ENCODE measurements at places on chromosomes 11 and 22.

DNA sequence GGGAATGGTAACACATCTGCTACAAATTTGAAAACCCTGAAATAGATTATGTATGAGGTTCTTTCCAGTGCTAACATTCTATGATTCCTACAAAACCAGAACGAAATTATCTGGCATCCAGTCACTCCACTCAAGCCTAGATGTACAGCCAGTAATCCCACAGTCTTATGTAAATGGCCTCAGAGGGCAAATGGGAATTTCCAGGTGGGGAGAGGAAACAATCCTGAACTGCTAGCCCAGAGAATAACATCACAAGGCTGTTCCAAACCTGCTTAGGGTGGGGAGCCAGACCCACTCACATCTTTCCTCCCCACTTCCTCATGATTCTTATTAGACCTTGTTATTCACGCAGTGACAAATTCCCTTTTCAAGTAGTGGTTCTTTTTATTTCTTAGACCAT, 3.5 kb downstream of the FIBIN start:
- no peak for DNase-seq

DNA sequence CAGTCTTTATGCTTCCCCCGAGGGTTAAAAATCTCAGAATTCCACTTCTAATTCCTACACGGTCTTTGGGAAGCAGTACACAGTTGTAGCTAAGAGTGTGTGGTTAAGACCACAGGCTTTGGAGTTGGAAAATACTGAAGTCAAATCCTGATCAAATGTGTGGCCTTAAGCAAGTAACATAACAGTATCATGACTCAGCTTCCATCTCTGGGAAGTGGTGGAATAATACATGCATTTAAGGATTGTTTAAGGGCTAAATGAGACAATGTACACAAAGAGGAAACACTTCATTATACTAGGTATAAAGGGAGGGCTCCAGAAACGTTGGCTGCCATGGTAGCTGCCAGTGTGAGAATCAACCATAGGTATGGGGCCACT, 71.5 kb downstream of the FAT3 start:
- no peak for DNase-seq

DNA sequence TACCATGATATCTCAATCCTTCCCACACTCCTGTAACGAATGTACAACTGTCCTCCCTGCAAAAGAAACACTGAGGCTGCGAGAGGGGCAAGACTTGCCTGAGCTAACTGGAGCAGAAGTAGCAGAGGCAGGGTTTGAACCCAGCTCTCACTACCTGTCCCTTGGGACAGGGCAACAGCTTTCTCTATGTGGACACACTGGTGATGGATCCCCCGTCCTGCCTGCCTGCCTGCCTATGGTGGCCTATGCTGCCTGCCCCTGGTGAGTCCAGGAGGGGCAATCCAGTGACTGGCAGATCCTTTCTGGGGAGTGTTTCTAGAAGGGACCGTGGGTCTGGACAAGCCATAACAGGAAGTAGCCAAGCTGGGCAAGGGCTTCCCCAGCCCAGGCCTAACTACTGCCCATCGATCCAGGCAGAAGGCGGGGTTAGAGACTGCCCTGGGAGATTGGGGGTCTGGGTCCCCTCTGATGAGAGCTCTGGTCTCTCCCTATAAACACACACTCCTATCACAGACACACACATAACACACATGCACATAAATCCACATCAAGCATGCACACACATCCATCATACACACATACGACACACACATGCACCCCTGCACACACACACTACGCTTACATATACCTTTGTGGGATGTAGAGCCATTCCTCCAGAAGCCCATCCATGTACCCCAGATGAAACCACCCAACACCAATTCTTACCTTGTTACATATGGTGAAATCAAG, 1.1 kb upstream of the EMID1 start:
- DNase-seq = no peak

- DNase-seq = peak; percentile 47
Measured at GRCh38 chr11:66388780-66389386, 17.3 kb upstream of the SLC29A2 start.

GRCh38 chr22:30000566-30000965, 79.7 kb upstream of the HORMAD2 start:
- DNase-seq = peak; percentile 5

DNA sequence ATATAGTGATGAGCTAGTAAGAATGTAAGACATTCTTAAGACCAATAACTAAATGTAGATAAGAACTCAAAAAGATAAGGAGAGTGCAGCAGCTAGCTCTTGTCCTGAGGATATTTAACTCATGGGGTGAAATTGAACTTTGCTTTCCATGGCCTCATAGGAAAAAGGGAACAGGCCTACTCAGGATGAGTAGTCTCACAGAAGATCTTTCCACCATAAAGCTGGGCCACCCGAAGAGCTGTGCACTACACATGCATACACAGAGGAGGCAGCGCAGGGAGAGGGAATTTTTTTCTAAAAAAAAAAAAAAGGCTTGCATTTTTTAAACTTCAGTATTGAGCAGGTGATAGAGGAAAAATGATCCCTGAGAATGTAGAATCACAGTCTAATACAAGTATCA, 59.9 kb upstream of the CFAP300 start:
- DNase-seq = no peak

GRCh38 chr11:76654298-76654851, 16.2 kb downstream of the LRRC32 start:
- DNase-seq = no peak

DNA sequence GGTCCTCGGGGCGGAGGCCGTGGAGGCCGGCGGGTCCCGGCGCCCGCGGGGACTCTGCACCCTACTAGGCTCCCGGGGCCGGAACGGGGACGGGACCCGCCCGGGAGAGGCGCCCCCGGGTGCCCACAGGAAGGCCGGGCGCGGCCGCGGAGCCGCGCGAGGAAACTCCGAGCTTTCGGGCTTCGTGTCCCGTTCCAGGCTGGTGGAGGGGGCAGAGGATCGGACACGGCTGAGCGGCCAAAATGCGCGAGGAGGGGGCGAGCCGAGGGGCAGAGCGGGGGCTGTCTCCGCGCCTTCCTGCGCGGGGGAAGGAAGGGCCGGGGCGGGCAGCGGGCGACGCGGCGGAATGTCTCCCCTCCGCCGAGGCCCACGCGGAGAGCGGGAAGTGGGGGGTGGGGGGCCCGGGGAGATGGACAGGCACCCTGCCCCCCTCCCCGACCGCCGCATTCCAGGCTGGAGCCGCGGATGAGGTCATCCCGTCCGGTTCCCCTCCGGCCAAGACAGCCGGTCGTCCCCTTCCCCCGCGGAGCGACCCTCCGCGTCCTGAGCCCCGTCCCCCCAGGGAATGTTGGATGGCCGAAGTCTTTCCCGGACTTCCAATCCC, 430 bp downstream of the CDC42EP1 start:
- DNase-seq = no peak

- DNase-seq = no peak
Measured at GRCh38 chr22:47333625-47334024, 571.2 kb downstream of the TBC1D22A start.

DNA sequence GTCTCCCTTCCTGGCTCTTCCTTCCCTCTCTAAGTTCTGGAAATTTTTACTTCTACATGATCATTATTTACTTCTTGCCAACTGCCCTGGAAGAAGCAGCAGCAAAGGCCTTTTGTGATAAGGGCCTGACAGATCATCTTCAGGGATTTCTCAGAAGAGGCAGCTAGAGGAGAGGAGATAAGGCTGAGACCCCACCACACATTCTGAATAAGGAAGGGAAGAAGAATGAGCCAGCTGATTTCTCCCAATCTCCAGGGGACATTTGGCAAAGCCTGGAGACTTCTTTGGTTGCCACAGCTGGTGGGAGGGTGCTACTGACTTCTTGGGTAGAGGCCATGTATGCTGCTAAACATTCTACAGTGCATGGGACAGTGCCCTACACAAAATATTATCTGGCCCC, 122.4 kb upstream of the OR9Q1 start:
- DNase-seq = no peak

DNA sequence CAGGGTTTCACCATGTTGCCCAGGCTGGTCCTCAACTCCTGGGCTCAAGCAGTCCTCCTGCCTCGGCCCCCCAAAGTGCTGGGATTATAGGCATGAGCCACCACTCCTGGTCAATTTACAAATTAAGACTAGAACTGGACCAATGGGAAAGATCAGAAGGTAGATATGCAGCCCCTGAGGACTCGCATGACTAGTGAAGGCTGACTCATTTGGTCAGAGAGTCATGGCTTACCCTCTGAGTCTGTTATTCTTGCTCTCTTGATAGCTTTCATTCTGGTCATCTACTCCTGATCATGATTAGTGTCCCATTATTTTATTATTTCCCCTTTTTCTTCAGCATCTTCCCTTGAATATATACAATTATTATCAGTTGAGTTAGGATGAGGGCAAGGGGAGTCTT, 2.7 kb upstream of the LDHAL6A start:
- no peak for DNase-seq

GRCh38 chr22:38754751-38755154, 1.0 kb downstream of the SUN2 start:
- no peak for DNase-seq

GRCh38 chr11:79287952-79288351, 152.9 kb downstream of the TENM4 start:
- DNase-seq = no peak

DNA sequence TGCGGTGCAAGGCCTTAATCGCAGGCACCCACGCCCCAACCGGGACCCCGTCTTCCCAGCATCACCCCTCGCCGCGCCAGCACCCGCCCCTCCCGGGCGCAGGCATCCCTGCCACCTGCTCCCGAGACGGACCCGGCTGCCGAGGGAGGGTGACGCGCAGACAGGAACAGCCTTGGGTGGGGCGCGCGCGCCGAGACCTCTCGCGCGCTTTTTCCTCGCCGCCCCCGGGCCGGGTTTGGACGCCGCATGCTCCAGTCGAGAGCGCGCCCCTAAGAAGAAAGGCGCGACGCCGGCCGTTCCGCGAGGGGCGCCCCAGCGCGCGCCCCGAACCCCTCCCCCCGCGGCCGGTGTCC, 504 bp downstream of the CFL1 start:
- no peak for DNase-seq

- no peak for DNase-seq
Measured at GRCh38 chr11:78228467-78228866, 39.7 kb downstream of the USP35 start.

GRCh38 chr11:5737670-5738392, 1.6 kb downstream of the OR56B1 start:
- no peak for DNase-seq

DNA sequence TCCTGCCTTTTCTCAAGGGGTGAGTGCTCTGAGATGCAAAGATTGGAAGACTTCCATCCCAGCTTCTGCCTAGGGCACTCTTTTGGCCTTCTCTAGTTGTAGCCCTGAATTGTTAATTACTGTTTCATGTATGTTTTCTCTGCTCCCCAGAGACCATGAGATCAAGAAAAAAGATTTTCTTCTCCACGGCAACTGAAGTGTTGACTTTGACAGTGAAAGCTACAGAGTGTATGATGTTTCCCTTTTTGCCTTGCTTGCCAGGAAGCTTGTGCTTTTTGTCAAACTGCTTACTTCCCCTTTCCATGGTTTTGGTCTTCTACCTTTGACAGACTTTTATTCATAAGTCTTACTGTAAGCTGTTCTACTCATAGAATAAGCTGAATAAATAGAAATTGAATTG, 23.3 kb upstream of the EIF3D start:
- no peak for DNase-seq

DNA sequence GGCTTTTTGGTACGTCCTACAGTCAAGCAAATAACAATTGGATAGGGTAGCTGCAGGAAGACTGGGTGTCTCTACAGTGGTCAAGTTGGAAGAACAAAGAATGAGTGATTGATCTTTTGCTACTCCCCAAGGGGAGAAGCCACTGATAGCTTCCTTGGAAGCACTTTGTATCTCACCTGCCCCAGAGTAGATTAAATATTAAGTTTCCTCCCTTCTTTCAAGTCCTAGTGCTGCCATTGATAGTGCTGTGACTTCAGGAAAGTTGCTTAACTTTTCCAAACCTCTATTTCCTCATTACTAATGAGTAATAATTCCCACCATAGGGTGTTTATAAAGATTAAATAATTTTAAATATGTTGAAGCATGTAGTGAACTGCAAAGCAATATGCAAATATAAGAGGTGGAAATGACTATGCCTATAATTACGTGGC, 35.6 kb upstream of the EHF start:
- DNase-seq = no peak

GRCh38 chr11:64469288-64469687, 110.3 kb downstream of the RPS6KA4 start:
- no peak for DNase-seq

DNA sequence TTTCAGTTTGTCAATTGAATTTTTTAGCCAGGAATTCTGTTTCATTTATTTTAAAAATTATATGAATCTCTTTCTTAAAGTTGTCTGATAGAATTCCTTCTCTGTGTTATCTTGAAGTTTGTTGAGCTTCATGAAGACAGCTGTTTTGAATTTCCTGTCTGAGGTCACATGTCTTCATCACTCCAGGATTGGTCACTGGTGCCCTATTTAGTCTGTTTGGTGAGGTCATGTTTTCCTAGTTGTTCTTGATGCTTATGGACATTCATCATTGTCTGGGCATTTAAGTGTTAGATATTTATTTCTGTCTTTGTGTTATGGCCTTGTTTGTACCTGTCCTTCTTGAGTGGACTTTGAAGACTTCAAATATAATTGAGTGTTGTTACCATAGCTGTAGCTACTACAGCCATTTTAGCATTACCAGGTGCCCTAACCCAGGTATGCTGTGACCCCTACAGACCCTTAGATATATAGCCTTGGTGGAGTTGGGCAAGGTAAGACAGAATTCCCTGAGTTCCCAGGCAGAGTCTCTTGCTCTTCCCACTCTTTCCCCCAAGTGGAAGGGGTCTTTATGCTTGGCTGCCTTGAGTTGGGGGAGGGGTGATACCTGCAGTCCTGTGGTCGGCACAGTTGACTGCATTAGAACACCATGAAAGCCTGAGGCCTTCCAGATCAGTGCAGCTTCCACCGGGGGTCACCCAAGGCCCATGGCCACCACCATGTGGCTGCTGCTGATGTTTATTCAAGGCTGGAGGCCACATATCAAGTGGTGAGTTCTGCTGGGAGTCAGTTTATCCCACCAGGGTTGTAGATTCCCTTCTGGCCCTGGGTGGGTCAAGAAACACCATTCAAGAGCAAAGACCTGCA, 229.6 kb downstream of the DYNC2H1 start:
- DNase-seq = no peak

GRCh38 chr22:45698094-45698493, 26.5 kb downstream of the ATXN10 start:
- no peak for DNase-seq

DNA sequence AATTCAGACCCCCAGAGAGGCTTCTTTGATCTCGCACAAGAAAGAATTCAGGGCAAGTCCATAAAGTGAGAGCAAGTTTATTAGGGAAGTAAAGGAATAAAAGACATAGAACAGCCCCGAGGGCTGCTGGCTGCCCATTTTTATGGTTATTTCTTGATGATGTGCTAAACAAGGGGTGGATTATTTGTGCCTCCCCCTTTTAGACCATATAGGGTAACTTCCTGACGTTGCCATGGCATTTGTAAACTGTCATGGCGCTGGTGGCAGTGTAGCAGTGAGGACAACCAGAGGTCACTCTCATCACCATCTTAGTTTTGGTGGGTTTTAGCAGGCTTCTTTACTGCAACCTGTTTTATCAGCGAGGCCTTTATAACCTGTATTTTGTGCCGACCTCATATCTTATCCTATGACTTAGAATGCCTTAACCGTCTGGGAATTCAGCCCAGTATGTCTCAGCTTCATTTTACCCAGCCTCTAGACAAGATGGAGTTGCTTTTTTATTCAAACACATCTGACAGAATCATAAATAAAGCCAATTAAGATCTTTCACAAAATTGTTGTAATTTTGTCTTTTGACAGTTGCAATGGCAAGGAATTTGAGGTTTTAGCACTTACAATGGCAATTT, 7.6 kb downstream of the DDIAS start:
- DNase-seq = no peak

Measured in stimulated activated CD4-positive, alpha-beta T cell treated with anti-CD3 and anti-CD28 coated beads, TNF-alpha, amount 100 ng/mL, for 24 hours (primary cell).